ENCODE measurements at places on chromosomes 12 and 14.

- no peak for DNase-seq
Observed at GRCh38 chr14:65879248-65880009, 466.9 kb downstream of the FUT8 start.

DNA sequence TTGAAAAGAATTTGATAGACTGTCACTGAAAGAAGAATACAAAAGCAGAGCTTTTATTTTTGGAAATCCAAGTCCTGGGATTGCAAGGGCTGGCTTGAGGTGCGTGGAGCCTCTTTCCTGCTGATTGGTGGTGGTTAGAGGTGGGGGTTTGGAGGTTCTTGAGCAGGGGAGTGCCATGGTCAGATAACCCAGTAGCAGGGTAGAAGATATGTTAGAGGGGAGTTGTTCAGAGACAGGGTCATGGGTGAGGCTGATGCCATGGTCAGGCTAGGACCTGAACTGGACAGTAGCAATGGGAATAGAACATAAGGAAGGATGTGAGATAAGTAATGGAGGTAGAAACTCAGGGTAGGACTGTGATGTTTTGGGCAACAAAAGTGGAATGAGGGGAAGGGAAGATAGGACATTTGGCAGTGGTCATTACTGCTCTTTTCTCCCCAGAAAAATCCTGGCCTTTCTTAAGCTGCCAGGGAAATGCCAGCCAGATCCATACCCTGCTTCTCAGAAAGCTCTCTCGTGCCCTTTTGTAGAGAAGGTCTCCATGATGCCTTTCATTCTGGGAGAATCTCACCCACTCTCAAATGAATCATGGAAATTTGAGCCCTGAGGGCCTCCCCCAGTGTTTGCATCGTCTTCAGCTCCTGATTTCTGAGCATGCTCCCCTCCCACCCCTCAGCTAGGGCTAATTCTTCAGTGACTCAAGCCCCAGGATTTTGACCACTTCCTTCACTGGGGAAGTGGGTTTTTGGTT lies 9.5 kb downstream of the EMP1 start:
- no peak for DNase-seq

DNA sequence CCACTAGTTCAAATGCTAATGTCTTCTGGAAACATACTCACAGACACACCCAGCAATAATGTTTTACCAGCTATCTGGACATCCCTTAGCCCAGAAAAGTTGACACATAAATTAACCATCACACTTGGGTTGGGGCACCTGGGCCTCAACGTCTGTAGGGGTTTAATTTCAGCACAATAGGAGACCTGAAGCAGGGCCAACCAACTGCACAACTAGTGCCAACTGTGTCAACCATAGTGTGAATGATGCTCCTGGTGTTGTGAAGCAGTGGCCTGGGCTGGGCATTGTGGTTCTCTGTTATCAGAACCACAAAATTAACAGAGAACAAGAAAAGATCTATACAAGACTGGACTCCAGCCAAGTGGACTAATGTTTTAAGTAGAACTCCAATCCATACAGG lies 106.7 kb upstream of the PPM1H start:
- DNase-seq = no peak

DNA sequence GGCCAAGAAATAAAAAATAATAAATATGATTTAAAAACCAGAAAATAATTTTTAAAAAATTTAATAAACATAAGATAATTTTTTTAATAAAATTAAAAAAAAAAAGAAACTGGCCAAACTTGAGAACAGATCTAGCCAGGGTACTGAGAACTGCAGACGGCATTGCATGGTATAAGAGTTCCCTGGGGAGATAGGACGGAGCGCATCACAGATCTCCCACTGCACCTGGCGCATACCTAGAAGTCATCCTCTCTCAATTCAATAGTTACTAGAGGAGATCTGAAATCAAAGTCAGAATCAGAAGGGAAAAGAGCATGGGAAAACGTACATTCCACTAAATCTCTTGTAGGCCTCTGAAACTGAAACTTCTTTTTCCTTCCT lies 58.9 kb upstream of the BCL2L14 start:
- DNase-seq = no peak

DNA sequence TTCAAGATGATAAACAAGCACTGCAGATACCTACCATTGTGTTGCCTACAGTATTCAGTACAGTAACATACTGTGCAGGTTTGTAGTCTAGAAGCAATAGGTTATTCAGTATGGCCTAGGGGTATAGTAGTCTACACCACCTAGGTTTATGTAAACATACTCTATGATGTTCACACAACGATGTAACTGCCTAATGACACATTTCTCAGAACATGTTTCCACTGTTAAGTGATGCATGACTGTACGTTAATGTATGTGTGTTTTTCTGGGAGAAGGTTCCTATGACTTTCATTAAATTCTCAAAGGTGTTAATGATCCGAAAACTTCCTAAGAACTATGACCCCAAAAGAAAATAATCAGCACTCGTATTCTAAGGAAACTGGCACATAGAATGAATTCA lies 20.9 kb upstream of the CALM1 start:
- no peak for DNase-seq

DNA sequence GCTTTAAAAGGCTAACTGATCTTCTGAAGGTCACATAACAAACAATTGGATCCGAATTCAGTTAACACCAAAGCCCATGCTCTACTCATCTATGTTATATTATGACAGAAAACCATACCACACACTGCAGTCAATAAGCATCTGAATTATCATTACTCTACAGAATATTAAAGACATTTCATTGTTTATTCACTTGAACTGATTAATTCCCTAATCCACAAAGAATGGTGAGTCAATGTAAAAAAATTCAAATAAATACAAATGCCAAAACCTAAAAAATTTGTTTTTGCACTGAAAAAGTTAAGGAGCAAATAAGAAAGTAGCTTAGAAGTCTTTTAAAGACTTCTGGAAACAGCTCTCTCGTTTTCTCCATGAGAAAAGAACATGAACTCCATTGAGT lies 13.7 kb downstream of the NID2 start:
- no peak for DNase-seq

- DNase-seq = no peak
Observed at GRCh38 chr12:107593713-107594381, 91.8 kb upstream of the PWP1 start.

GRCh38 chr12:4242595-4242994 lies 31.0 kb upstream of the CCND2 start:
- no peak for DNase-seq

DNA sequence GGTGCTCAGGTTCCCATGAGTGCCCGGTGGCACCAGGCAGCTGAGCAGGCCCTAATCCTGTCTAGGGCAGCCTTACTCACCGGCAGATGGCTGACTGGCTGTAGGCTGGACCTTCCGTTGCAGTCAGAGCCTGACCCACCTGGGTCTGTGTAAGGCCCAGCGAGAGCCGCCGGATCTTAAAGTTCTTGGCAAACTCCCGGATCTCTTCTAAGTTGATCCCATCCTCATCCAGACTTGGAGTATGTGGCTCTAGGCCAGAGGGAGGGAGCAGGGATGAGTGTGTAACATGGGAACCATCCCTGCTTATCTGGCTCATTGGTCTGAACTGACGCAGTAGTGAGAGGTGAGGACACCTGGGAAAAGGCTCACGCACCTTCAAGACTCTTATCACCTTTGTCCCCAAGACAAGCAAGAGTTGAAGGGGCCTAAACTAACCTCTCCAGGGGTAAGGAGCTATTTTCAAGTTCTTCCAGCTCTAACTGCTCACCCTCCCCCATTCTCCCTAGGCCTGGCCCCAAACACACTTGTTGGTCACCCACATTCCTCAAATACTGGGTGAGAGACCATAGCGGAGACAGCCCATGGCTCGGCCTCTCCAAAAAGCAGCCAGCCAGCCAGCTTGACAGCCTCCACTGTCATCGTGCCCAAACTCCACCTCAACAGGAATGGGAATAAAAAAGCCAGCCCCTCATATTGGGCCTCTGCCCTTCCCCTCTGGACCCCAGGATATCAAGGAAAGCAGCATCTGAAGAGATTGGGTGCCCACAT lies 18.8 kb upstream of the TFCP2 start:
- DNase-seq = no peak

DNA sequence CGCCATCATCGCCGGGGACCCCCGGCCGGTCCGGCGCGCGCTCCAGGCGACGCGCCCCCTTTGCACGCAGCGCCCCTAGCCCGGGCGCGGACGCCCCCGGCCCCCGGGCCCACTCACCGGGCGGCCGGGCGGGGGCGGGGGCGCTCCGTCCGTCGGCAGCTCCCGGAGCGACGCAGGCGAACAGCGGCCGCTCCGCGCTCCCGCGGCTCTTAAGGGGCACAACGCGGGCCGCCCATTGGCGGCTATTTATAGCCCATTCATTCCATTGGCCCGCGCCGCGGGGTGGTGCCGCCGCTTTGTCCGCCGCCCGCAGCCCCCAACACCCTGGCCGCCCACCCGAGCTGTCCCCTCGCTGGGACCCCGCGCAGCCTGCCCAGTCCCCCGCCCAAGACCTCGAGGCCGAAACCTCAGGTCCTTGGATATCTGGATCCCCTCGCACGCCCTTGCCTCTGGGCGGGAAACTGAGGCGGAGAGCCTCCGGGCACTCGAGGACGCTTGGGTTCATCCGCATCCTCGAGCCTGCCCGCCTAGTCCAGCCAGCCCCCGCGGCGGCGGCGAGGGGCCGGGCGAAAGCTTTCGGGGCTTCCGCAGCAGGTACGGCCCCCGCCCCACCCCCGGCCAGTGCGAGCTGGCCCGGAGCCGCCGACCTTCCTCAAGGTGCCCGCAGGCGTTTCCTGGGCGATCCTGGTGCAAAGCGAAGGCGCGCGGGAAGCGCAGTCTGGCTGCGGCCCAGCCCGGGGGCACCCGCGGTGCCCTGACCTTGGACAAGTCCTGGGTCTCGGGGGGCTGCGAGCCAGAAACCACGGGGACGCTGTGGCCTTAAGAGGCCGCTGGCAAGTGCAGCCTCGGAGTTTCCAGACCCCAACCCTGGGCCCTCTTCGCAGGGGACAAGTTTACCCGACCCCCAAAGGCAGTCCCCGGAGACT lies at the start of gene CKB:
CKB (minus strand) TSS at position 182 of the 926 bp plus-strand sequence. CDS start 337 bp downstream, outside the sequence.
- DNase-seq = no peak

- no peak for DNase-seq
Observed at GRCh38 chr12:64323006-64323405, 67.6 kb downstream of the C12orf56 start.

- DNase-seq = no peak
Observed at GRCh38 chr14:54348923-54349620, 47.7 kb upstream of the CDKN3 start.

DNA sequence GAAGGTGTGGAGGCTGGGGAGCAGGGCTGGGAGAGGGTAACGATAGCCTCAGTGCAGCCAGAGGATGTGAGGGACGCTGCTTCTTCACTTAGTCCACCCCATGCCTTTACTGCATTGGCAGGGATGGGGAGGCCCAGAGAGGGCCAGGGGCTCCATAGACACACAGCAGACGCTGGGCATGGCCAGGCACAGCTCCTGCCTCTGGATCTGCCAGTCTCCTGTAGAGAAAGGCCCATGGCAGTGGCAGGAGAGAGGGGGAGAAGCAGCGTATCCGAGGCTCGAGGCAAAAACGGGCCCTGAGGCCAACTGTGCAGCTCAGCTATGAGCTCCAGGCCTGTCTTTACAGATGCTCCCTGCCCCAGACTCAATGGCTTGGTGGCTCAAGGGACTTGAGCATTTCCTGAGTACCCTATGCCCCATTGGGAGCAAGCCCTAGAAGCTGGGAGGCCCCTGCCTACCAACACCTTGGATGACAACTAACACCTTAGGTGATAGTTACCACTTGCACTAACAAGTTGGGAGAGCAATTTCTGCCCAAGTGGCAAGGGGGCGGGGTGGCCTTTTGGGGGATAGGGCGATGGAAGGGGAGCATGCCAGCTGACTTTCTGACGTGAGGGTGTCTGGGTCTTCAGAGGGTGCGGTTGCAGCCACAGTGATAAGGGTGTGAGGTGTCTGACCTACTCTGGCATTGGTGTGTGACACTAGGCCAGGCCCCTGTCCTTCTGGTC lies 5.0 kb upstream of the LBHD2 start:
- no peak for DNase-seq

- DNase-seq = no peak
Observed at GRCh38 chr12:54740882-54741281, 92.7 kb upstream of the DCD start.

GRCh38 chr12:90974286-90974685 lies 19.3 kb upstream of the CCER1 start:
- no peak for DNase-seq

DNA sequence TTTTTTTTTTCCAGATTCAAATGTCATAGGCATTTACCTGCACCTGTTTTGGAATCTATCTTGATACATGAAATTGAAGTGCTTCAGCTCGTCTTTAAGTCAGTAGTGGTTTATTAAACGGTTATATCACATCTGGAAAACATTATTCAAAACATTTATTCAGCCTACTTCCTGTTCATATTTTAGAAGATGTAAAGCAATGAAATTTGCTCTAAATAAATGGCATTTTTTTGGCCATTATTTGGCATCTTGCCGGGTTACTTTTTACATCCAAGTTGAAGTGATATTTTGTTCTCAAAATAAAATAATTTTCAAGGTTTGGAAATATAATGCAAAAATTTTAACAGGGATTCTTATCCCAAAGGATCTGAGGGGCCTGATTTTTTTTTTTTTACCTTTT lies 103.1 kb downstream of the EML1 start:
- DNase-seq = no peak

- no peak for DNase-seq
Observed at GRCh38 chr14:103267226-103267910, 66.7 kb upstream of the EIF5 start.

- DNase-seq = peak; percentile 91
Observed at GRCh38 chr14:75278422-75279152, at the start of gene FOS. Gene FOS, plus strand, starts transcription at chr14:75278828. Its CDS starts 155 bp downstream, at chr14:75278983.

- no peak for DNase-seq
Observed at GRCh38 chr14:25049093-25049567, 817 bp downstream of the STXBP6 start.

DNA sequence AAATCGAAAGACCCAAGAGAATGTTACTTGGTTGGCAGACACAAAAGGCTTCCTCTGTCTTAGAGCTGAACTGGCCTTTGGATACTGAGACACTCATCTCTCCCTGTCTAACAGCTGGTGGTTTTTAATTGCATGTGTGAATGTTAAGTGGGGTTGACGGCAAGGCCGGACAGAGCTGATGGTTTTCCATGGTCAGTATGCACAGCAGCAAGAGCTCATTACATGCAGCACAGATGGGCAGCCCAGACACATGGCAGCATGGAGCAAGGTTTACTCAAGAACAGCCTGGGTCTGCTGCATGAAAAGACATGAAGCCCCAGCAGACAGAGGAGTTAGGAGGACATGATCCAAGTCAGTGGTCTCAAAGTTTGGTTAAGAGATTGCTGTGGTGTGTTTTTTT lies 27.8 kb upstream of the CACNA2D4 start:
- no peak for DNase-seq

GRCh38 chr12:66430106-66430505 lies 127.8 kb downstream of the HELB start:
- DNase-seq = no peak

DNA sequence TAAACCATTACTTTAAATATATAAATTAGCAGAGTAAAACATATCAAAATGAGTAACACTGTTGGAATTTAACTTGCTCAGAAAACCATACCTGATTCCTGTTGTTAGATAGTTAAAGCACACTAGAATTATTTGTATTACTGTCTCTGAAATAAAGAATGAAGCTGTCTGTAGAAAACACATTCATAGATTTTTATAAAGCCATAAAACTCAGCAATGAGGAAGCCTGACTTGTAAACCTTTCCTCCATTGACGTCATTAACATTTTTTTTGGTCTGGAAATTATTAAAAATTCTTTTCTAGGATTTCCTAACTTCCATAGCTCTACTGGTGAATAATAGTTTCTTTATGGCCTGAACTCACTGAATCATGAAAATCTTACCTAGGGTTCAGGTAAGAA lies 147.6 kb downstream of the BRMS1L start:
- DNase-seq = no peak

Measured in left renal pelvis (tissue), 4 donors.